ENCODE measurements at places on chromosomes 1 and 21. TPM values are rescaled to one million over a fixed set of nuclear protein-coding genes. Genes with fewer than 3 reads are reported as not detected.

GRCh38 chr1:77972080-77972479, 6.8 kb downstream of the FUBP1 start:
- no peaks in the 10 kb centered on the region for H3K27me3 ChIP-seq
- peaks cover 4% of the 10 kb centered on the region for H3K36me3 ChIP-seq
- no peak for DNase-seq
- peaks cover 69% of the 10 kb centered on the region for H3K4me1 ChIP-seq
- no peak overlapping the region for H3K4me3 ChIP-seq

DNA sequence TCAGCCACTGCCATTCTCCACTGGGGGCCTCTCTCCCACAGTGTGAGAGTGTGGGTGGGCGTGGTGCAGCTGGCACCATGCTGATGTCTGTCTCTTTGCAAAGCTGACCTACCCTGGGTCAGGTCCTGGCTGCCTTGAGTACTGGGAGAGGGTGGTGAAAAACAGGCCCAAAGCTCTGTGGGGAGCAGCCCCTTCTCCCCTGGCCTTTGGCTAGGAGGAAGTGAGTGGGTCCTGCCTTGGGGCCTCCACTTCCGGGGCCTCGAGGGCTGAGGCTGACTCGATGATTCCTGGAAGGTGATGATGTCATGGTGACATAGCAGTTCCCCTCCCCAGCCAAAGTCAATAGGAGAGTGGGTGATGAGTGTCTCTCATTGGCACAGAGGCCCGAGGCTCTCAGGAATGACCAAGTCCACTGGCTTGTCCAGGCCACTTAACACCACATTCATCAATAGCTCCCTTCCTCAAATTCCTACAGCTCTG, 53.0 kb downstream of the IER5 start:
- H3K36me3 ChIP-seq, result no peaks in the 10 kb centered on the region
- H3K4me1 ChIP-seq, result peaks cover 15% of the 10 kb centered on the region
- H3K27me3 ChIP-seq, result no peaks in the 10 kb centered on the region
- DNase-seq, result no peak
- no peak overlapping the region for H3K4me3 ChIP-seq
- H3K27ac ChIP-seq, result no peak overlapping the region

GRCh38 chr21:17753736-17754135, 65.4 kb downstream of the C21orf91 start:
- H3K4me3 ChIP-seq, result no peak overlapping the region
- no peaks in the 10 kb centered on the region for H3K36me3 ChIP-seq
- H3K27me3 ChIP-seq, result no peaks in the 10 kb centered on the region
- H3K4me1 ChIP-seq, result no peaks in the 10 kb centered on the region

- no peak for DNase-seq
- H3K36me3 ChIP-seq, result no peaks in the 10 kb centered on the region
- no peaks in the 10 kb centered on the region for H3K27me3 ChIP-seq
- H3K4me3 ChIP-seq, result no peak overlapping the region
Measured at GRCh38 chr1:10253755-10254154, 43.4 kb downstream of the KIF1B start.

DNA sequence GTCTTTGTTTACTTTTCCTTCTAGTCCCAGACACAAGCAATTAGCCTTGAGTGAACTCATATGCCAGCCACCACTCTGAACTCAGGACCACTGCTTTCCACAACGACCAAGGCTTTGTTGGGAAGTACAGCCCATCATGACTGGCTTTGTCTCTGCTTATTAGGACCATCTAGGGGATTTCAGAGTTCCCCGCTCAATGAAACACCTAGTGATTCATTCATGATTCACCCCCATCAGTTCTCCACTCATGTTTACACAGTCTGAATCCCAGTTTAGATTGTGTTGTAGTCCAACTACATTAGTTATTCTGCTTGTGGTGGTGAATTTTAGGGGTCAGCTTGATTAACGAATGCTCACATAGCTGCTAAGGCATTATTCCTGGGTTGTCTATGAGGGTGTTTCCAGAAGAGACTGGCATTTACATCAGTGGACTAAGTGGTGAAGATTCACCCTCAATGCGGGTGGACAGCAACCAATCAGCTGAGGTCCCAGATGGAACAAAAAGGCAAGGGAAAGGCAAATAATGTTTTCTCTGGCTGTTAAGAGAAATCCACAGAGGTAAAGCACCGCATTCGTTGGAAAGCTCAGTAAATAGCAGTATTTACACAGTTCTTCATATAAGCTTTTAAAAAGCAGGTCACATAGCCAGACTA, 122.7 kb downstream of the RGS21 start:
- H3K4me1 ChIP-seq, result no peaks in the 10 kb centered on the region
- no peak overlapping the region for H3K27ac ChIP-seq
- H3K36me3 ChIP-seq, result no peaks in the 10 kb centered on the region
- H3K4me3 ChIP-seq, result no peak overlapping the region
- no peak for DNase-seq

- DNase-seq, result no peak
- H3K27ac ChIP-seq, result no peak overlapping the region
- peaks cover 14% of the 10 kb centered on the region for H3K4me1 ChIP-seq
- no peaks in the 10 kb centered on the region for H3K27me3 ChIP-seq
- H3K4me3 ChIP-seq, result no peak overlapping the region
- no peaks in the 10 kb centered on the region for H3K36me3 ChIP-seq
Measured at GRCh38 chr1:41906943-41907342, 11.8 kb downstream of the HIVEP3 start.

- H3K27me3 ChIP-seq, result no peaks in the 10 kb centered on the region
- no peak overlapping the region for H3K4me3 ChIP-seq
- no peak overlapping the region for H3K27ac ChIP-seq
- H3K4me1 ChIP-seq, result no peaks in the 10 kb centered on the region
- no peak for DNase-seq
Measured at GRCh38 chr1:154536570-154536969, 21.9 kb downstream of the UBE2Q1 start.

DNA sequence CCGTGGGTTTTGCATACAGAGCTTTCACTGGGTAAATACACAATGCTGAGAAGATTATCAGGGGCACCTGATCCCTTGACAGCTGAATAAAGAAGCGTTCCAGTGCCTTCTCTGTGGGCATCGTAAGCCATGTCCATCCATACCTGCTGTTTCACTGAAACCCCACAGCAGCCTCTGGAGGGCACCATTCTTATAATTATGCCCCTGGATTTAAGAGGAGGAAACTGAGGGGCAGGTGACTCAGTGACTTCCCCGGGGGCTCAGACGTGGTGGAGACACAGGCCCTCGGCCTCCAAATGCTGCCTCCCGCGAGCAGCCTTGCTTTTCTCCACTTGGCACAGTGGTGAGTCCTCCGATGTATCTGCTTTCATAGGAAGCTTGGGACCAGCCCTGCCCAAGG, 56.7 kb downstream of the B3GALT5 start:
- DNase-seq, result no peak
- H3K4me1 ChIP-seq, result no peaks in the 10 kb centered on the region
- H3K27me3 ChIP-seq, result no peaks in the 10 kb centered on the region
- H3K4me3 ChIP-seq, result no peak overlapping the region
- no peaks in the 10 kb centered on the region for H3K36me3 ChIP-seq
- no peak overlapping the region for H3K27ac ChIP-seq

DNA sequence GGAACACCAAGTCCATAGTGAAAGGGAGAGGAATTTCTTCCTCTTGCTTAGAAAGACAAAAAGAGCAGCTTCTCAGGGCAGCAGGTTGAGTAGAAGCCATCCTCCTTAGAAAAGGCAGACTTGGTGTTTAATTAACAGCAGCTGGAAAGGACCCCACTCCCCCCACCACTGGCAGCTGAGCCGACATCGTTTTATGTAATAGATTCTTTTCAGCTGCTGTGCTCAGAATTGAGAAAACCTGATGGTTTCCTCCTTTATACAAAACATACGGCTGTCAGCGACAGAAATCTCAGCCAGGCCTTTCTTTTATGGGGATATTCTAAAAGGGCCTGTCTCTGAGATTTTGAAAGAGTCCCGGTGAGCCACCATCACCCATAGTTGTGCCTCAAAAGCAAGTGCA, 49.9 kb downstream of the MAN1C1 start:
- H3K27me3 ChIP-seq, result no peaks in the 10 kb centered on the region
- no peak for DNase-seq
- peaks cover 56% of the 10 kb centered on the region for H3K4me1 ChIP-seq
- H3K36me3 ChIP-seq, result no peaks in the 10 kb centered on the region
- H3K27ac ChIP-seq, result peak overlapping the region; percentile 68

DNA sequence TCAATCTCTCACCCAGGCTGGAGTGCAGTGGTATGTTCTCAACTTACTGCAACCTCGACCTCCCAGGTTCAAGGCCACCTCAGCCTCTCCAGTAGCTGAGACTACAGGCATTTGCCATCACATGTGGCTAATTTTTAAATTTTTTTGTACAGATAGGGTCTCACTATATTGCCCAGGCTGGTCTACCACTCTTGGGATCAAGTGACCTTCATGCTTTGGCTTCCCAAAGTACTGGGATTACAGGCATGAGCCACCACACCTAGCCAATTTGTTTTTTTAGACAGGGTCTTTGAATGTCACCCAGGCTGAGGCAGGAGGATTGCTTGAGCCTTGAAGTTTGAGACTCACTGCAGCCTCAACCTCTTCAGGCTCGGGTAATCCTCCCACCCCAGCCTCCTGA, 10.2 kb upstream of the USP48 start:
- no peak overlapping the region for H3K27ac ChIP-seq
- no peaks in the 10 kb centered on the region for H3K36me3 ChIP-seq
- no peak for DNase-seq

GRCh38 chr1:204758601-204759000, 73.1 kb upstream of the LRRN2 start:
- H3K4me1 ChIP-seq, result peaks cover 2% of the 10 kb centered on the region
- H3K27ac ChIP-seq, result no peak overlapping the region
- DNase-seq, result no peak

GRCh38 chr1:30988045-30988444, 77.5 kb downstream of the PUM1 start:
- no peaks in the 10 kb centered on the region for H3K4me1 ChIP-seq
- DNase-seq, result no peak
- H3K4me3 ChIP-seq, result no peak overlapping the region

- H3K4me1 ChIP-seq, result peaks cover 37% of the 10 kb centered on the region
- H3K36me3 ChIP-seq, result no peaks in the 10 kb centered on the region
- DNase-seq, result no peak
- H3K4me3 ChIP-seq, result peak overlapping the region; percentile 63
- peak overlapping the region; percentile 84 for H3K27ac ChIP-seq
Measured at GRCh38 chr1:25620211-25620610, 3.6 kb downstream of the MAN1C1 start.

- no peak overlapping the region for H3K27ac ChIP-seq
- H3K27me3 ChIP-seq, result no peaks in the 10 kb centered on the region
- no peaks in the 10 kb centered on the region for H3K36me3 ChIP-seq
- H3K4me1 ChIP-seq, result peaks cover 14% of the 10 kb centered on the region
- H3K4me3 ChIP-seq, result no peak overlapping the region
Measured at GRCh38 chr1:193538680-193539079, 352.3 kb upstream of the B3GALT2 start.

DNA sequence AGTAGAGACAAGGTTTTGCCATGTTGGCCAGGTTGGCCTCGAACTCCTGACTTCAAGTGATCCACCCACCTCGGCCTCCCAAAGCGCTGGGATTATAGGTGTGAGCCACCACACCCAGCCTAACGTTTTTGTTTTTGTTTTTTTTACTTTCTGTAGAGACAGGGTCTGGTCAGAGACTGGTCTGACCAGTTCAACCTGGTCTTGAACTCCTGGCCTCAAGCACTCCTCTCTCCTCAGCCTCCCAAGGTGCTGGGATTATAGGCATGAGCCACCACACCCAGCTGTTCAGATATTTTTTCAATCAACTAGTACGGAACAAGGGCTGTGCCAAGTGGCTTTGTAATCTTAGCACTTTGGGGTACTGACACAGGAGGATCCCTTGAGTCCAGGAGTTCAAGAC, 209.5 kb downstream of the RERE start:
- H3K4me1 ChIP-seq, result peaks cover 15% of the 10 kb centered on the region
- H3K4me3 ChIP-seq, result no peak overlapping the region
- H3K27ac ChIP-seq, result no peak overlapping the region
- no peaks in the 10 kb centered on the region for H3K36me3 ChIP-seq

GRCh38 chr1:220342853-220343252, 70.6 kb upstream of the RAB3GAP2 start:
- no peaks in the 10 kb centered on the region for H3K27me3 ChIP-seq
- H3K4me1 ChIP-seq, result no peaks in the 10 kb centered on the region
- no peak for DNase-seq

DNA sequence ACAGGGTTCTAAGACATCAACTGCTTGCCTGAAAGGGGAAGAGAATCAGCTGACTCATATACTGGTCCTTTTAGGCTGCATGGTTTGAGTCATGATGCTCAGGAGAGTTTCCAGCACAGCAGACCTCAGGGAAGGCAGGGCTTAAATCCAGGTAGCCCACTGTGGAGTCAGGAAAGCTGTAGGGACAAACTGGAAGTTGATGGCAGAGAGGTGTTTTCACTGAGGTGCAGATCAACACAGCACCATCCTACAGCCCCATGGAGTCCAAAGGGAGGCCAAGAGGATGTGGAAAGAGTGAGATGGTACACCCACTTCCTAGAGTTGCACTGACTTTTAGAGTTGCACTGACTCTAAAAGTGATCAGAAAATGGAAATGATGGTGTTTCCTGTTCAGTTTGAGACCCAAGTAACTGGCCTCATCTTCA, 252.4 kb upstream of the DUSP10 start:
- H3K27ac ChIP-seq, result no peak overlapping the region
- no peaks in the 10 kb centered on the region for H3K4me1 ChIP-seq
- no peak overlapping the region for H3K4me3 ChIP-seq
- H3K27me3 ChIP-seq, result no peaks in the 10 kb centered on the region

GRCh38 chr1:12778907-12779306, 5.4 kb downstream of the PRAMEF12 start:
- H3K36me3 ChIP-seq, result no peaks in the 10 kb centered on the region
- H3K27me3 ChIP-seq, result no peaks in the 10 kb centered on the region
- DNase-seq, result no peak
- no peaks in the 10 kb centered on the region for H3K4me1 ChIP-seq
- no peak overlapping the region for H3K4me3 ChIP-seq

DNA sequence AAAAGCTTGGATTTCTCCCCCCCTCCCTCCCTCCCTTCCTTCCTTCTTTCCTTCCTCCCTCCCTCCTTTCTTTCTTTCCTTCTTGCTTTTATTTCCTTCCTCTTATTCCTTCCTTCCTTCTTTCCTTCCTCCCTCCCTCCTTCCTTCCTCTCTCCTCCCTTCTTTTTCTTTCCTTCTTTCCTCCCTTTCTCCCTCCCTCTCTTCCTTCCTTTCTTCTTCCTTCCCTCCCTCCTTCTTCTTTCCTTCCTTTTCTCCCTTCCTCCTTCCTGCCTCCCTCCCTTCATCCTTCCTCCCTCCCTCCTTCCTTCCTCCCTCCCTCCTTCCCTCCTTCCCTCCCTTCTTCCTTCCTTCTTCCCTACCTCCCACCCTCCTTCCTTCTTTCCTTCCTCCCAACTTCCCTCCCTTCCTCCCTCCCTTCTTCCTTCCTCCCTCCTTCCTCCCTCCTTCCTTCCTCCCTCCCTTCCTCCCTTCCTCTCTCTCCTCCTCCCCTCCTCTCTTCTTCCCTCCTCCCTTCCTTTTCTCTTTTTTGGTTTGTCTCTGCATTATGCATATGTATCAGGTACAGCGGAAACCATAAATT, 22.8 kb downstream of the WDR64 start:
- no peaks in the 10 kb centered on the region for H3K27me3 ChIP-seq
- DNase-seq, result no peak
- no peaks in the 10 kb centered on the region for H3K36me3 ChIP-seq
- H3K4me3 ChIP-seq, result no peak overlapping the region

The PGBD5 gene
- not detected for total RNA-seq

The PLCH2 gene
- 37.4 TPM for total RNA-seq

The HENMT1 gene
- total RNA-seq, result 17.4 TPM

The HSD3B1 gene
- total RNA-seq, result not detected

The MYOM3 gene
- not detected for total RNA-seq

The EDN2 gene
- total RNA-seq, result not detected

The PCP4 gene
- total RNA-seq, result not detected

The CNIH3 gene
- 1.0 TPM for total RNA-seq

Data from naive thymus-derived CD4-positive, alpha-beta T cell (primary cell).